NCI-H748 treated with DMSO at 0.1 percent for 48 hours (cell line): ENCODE measurements at places on chromosomes 11 and 22.

- no peak for DNase-seq
These were observed 4.0 kb downstream of the SAA1 start for GRCh38 chr11:18270102-18270501.

DNA sequence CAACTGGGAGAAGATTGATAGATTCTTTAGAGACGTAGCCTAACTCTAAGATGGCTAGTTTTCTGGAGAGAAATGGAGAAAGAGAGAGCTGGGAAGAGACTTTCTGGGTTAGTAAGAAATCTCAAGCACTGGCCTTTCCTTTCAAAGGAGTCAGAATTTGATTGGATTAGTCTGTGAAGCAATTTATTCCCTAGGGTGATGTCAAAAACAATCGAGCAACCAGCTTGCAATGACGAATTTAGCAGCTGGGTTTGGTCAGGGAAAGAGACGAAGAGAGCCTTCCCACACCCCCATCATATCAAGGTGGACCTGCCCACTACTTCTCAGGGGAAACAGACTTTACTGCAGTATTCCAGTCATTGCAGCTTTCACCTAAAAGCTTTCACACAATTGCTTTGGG lies 10.8 kb downstream of the KRTAP5-6 start:
- DNase-seq = no peak

GRCh38 chr11:27440090-27440489 lies 32.5 kb downstream of the LGR4 start:
- DNase-seq = no peak

DNA sequence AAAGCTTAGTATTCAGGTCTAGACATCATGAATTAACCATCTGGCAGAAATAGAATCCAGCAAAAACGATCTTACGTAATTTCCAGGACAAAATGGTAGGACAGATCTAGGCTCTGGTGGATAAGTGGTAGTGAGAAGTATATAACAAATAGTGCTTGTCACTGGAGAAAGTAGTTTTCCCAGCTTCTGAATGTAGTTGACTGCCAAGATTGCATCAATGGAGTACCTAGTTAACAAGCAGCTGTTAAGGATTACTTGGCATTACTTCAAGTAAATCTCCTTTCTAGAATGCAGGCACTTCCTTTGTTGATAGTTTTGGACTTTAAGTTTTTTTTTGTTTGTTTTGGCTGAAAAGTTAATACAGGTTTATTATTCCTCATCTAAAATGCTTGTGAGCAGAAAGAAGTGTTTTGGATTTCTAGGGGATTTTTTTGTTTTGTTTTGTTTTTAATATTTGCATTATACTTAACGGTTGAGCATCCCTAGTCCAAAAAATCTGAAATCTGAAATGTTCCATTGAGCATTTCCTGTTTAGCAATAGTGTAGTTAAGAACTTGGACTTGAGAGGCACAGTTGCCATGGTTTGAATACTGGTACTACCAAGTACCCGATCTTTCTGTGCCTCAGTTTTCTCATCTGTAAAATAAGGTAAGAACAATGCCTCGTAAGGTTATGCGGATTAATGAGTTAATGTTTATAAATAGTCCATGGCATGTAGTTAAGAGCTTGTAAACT lies 20.3 kb downstream of the FAM118B start:
- DNase-seq = no peak

DNA sequence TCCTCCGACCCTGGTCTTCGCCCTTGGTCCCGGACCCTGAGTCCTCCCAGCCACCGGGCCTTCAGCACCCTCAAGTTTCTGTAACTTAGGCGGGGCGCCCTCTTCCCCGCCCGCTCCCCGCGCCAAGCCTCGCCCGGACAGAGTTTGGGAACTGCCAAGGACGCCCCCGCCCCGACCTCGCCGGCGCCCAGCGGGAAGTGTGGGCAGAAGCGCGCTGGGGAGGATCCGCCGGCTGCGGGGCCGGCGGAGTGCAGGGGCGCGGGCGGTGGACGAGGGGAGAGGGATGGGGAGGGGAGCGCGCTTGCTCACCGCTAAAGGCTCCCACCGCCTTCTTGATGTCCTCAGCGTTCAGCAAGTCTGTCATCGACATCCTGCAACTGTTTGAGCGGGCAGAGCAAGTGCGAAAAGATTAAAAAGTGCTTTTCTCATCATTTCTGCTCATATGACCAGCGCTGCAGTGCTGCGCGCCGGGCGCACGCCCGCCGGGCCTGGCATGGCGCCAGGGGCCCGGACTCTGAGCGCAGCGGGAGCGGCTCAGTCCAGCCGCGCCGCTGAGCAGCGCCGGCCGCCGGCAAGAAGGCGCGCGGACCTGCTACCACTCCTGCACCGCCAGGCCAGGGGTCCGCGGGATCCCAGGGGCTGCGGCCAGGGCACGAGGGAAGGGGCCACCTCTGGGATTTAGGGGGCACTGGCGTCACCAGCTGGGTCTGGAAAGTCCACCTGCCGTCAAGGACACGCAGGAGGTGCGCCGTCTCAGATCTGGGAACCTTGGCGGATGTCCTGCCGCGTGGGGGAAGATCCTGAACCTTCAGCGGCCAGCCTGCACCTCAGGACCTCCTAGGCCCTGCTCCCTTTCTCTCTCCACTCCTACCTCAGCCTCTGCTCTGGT lies at the start of gene PVALB:
Gene PVALB (minus strand): TSS at position 400 of the 889 bp plus-strand sequence. CDS start 30 bp downstream, at position 370.
- DNase-seq = no peak

GRCh38 chr22:38554281-38554680 lies 15.7 kb downstream of the DMC1 start:
- DNase-seq = no peak
